ENCODE measurements at places on chromosomes 6 and 20. TPM values are rescaled to one million over a fixed set of nuclear protein-coding genes. Genes with fewer than 3 reads are reported as not detected.

The GNAS gene
- total RNA-seq, result 809 TPM

- no peak for DNase-seq
Measured at GRCh38 chr20:57500962-57501361, 24.0 kb downstream of the CTCFL start.

DNA sequence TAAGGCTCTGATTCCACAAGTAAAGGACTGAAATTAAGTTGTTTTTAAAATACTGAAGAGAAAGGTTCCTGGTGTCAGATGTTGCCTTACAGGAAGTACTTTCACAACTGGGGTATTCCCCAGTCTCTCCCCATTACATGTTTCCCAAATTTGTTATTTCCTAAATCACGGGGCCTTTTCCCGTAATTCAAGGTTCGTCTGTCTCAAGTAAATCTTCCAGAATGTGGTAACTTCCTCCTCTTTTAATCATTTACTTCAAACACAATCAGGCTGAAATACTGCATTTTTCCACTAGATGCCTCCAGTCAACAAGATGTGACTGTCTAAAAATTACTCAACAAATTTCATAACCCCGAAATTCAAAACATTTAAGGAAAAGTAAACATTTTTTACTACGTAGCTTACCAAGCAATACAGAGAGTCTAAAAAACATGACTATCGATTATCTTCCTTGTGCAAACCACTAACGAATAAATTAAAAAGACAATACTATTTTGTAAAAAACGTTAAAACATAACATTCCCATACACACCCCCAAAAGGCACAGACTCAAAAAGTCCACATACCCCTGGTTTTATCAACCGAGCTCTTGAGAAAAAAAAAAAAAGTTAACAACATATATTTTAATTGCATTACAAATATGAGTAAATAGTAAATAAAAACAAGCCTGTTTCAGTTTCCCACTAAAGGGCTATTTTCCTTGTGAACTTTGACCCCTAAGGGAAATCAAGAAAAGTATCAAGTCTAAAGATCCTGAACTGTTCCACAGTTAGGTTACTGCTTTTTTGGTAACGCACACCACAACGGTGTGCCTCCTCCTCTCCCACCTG lies 1.7 kb downstream of the SOD2 start:
- DNase-seq, result no peak

DNA sequence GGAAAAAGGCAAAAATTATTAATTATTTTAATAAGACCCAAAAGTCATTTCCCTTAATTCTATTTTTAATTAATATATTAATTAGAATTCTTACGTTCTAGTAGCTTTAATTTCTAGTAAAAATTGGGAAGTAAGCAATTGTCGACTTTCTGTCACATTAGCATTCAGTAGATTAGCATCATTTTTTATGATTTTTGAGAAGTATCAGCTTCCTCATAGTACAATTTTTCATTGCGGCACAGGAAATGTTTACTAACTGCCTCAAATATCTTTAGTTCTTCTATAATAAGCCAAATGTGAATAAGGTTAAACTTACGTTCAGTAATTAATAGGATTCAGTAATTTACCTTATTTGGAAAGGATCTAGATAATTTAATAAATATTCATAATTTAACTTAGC lies 687.4 kb downstream of the EPM2A start:
- no peak for DNase-seq

- no peak for DNase-seq
Measured at GRCh38 chr6:31528821-31529328, at the start of gene MCCD1. Gene MCCD1, plus strand, starts transcription at chr6:31528962. Its CDS starts 53 bp downstream, at chr6:31529015.

DNA sequence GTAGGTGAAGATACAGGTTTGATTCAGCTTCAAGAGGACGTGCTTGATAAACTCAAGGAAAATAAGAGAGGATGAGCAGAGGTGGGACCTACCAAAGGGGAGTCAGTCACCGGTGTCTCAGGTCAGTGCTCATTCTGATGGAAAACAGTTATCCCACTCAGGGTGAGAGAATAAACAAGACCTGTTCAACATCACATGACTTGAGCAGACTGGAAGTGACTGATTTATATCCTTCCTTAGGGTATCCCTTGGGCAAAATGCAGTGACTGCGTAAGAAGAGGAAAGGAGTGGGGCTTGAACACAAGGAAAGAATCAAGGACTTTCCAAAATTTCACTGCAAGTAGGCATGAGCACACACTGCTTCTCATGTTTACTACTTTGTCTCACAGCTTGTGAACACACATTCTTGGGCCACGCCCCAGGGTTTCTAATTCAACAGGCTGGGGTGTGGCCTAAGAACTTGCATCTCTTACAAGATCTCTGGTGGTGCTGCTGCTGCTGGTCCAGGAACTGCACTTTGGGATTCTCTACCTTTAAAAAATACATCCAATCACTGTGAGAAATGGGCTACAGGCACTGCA lies 11.6 kb downstream of the CST3 start:
- no peak for DNase-seq

GRCh38 chr6:147017153-147017552 lies 187.1 kb upstream of the STXBP5 start:
- no peak for DNase-seq

The CTCFL gene
- not detected for total RNA-seq

The SLC17A9 gene
- total RNA-seq, result 5.8 TPM

The MAP3K5 gene
- 25.4 TPM for total RNA-seq

- DNase-seq, result no peak
Measured at GRCh38 chr20:4063631-4064030, 48.3 kb upstream of the RNF24 start.

DNA sequence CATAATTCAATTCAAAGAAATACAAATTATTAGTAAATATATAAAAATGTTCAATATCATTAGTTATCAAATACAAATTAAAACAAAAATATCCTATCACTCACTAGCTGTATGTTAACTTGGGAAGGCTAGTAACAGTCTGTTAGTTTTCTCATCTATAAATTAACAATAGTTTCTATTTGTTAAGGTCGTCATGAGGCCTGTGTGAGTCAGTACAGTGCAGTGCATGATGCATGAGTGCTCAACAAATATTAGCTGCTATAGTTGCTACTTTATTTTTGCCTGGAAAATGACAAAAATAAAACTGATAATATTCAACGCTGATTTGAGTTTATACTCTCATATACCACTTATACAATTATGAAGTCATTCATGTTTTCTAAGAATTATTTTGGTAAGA lies 401.6 kb upstream of the RUNX2 start:
- no peak for DNase-seq

GRCh38 chr20:37687478-37687805 lies 6.4 kb upstream of the CTNNBL1 start:
- DNase-seq, result no peak

The GRM1 gene
- total RNA-seq, result not detected

- no peak for DNase-seq
Measured at GRCh38 chr20:24684956-24685691, 215.7 kb downstream of the SYNDIG1 start.

The ABHD16B gene
- not detected for total RNA-seq

DNA sequence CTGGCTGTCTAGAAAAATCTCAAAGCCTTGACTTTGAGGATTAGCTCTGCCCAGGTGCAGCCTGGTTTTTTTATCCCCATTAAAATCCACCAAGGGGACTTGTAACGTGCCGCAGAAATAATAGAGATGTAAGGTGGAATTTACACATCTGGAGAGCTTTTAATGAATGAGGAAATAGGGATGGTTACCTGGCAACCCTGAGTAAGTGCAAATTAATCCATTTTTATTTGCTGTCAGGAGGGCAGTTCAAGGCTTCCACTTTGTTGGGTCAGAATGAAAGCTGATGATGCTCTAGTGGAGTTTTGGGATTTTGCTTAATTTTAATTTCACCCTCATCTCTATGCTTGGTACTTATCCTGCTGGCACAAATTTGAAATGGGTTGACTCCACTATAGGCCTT lies 163.4 kb upstream of the CEP162 start:
- DNase-seq, result no peak

DNA sequence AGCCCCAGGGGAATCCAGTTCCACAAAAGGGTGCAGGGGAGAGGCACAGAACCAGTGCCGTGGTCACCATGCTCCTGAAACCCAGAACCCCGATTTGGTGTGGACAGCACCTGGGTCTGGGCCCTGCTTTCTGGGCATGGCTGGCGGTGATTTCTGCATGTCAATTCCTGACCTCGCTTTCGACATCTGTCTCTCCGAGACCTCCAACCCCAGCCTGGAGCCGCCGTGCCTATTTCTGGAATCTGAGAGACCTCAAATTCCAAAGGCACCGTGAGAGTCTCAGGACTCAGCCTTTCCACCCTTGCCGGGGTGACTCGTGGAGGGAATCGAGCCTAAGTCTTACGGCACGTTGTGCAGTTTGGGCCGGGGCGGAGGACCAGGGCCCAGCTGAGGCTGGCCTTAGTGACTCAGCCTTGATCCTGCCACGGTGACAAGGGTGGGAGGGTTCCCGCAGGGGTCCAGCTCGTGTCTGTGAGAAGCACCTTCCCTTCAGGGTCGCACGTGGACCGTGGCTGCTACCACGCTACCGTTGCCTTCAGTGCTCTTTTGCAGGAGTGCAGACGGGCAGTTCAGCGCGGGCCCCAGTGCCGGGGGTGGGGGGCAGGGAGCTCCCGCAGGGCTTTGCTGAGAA lies 133.7 kb downstream of the PXDC1 start:
- DNase-seq, result no peak

- DNase-seq, result no peak
Measured at GRCh38 chr6:145147981-145148749, 587.2 kb downstream of the EPM2A start.
